ENCODE measurements at places on chromosomes 4 and X.

DNA sequence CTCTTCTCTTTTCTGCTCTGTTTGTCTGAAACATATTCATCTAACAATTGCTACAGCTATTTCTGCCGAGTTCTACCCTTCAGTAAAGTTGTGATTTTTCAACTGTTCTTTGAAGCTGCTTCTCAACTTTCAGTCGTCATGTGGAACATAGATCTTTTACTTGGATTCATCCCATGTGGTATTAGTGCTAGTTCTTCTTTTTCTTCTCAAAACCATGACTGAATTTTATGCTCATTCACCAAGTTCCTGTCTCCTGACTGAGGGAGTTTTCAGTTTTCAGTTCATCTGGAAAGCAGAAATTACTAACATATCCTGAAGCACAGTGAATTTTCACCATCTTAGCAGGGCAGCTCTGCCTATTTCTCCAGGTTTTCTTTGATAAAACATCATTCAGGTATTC is 12.1 kb downstream of the ACSL4 start:
- DNase-seq: no peak

GRCh38 chr4:11426731-11427120 is 2.0 kb downstream of the HS3ST1 start:
- DNase-seq: no peak

- DNase-seq: no peak
Observed at GRCh38 chrX:69303231-69303630, 138.0 kb upstream of the PJA1 start.

- DNase-seq: no peak
Observed at GRCh38 chr4:105911426-105911825, 16.2 kb downstream of the NPNT start.

GRCh38 chr4:52825460-52826090 is 36.5 kb upstream of the RASL11B start:
- DNase-seq: no peak

DNA sequence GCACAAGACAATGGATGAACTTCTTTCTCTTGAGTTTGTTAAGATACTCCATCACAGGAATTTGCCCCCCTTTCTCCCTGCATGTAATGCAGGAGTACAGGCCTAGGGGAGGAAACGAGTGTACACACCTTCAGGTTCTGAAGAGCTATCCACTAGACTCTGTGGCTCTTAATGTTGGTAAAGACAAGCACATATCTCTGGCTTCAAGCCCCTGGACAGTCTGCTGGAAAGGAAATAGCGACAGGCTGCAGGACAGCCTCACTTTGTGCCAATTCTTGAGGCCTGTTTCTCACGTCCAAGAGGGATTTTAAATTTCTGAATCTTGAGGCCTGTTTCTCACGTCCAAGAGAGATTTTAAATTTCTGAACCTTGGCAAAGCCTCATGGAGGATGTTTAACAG is 87.1 kb downstream of the RLIM start:
- DNase-seq: no peak

- no peak for DNase-seq
Observed at GRCh38 chrX:136896121-136896914, 15.8 kb upstream of the RBMX start.

GRCh38 chr4:62204136-62204535 is 1004.0 kb downstream of the ADGRL3 start:
- DNase-seq: no peak

DNA sequence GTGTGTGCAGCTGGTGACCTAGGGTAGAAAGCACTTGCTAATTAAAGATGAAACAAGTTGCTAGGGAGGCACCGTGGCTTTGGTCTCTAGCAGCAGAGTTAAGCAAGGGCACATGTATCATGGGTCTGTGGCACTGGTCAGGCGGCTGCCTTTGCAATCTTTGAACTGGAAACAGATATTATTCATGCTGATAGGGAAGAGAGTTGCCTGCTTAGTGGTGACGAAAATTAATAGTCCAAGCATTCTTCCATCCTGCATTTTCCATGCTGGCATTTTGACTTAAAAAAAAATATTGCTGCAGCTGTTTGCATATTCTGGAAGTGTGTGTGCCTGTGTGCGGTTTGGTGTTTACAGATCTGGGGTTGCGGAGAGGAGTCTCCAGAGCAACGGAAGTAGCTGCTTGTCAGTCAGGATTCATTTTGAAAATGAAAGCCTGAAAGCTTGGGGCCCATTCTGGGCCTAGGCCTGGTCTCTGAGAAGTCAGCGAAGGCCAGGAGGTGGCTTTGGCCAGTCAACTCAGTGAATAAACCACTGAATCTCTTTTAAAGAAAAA is 2.3 kb upstream of the SOWAHD start:
- no peak for DNase-seq

All from spinal cord (tissue), 10 donors.